ENCODE measurements at places on chromosomes 7 and 10.

GRCh38 chr10:104937567-104937966 is 296.5 kb downstream of the SORCS3 start:
- no peak for DNase-seq

- DNase-seq: no peak
Measured at GRCh38 chr7:7967886-7968543, 581 bp upstream of the GLCCI1 start.

- DNase-seq: no peak
Measured at GRCh38 chr10:95208702-95209391, 14.8 kb downstream of the ACSM6 start.

DNA sequence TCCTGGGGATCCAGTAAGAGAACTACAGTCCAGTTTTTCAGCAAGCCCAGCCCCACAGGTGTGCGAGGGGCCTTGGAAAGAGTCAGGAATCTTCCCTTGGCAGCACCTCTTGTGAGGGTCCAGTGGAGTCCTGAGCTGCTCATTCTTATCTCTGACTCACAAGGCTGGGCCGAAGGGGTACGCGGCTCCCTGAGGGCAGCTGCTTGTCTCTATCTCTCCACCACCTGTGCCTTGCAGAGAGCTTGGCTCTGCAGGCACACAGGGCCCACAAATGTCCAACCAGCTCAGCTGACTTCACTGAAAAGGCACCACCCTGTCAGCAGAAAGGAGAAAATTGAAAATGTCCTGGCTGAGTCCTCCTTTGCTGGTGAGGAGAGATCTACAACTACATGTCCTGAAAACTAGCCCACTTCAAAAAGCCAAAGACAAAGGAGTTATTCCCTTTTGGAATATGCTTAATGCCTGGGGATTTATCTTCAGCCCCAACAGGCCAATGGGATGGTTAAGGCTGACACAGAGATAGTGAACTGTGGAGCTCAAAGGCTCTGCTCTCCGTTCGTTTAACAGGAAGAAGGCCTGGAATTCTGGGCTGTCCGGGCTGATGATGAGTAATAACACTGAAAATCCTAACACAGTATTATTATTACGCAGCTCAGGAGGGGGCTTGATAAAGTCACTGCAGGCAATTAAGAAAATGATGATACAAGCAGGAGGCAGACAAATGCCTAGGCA is 23.4 kb downstream of the UROS start:
- no peak for DNase-seq

GRCh38 chr7:204326-204725 is 12.0 kb downstream of the FAM20C start:
- no peak for DNase-seq

All from GM12891 (cell line).